NCI-H69 (cell line): ENCODE measurements at places on chromosomes 1 and 21.

GRCh38 chr1:63907051-63907450 lies 133.2 kb downstream of the ROR1 start:
- peak; percentile 27 for DNase-seq

GRCh38 chr1:103788377-103788776 lies 38.7 kb downstream of the AMY1C start:
- peak; percentile 43 for DNase-seq

DNA sequence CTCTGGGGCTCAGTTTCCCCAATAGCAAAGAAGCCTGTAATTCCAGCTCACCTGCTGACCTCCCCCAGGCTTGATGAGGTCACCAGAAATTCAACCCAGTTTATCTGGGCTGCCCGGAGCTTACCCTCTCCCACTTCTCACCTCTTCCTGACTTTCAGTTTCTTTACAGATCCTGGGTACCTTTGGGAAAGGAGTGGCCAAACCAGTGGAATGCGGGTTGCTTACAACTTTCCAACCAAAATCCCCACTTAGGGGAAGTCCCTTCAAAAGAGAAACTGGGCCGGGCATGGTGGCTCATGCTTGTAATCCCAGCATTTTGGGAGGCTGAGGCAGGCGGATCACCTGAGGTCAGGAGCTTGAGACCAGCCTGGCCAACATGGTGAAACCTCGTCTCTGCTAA lies 5.9 kb upstream of the MARCKSL1 start:
- no peak for DNase-seq

DNA sequence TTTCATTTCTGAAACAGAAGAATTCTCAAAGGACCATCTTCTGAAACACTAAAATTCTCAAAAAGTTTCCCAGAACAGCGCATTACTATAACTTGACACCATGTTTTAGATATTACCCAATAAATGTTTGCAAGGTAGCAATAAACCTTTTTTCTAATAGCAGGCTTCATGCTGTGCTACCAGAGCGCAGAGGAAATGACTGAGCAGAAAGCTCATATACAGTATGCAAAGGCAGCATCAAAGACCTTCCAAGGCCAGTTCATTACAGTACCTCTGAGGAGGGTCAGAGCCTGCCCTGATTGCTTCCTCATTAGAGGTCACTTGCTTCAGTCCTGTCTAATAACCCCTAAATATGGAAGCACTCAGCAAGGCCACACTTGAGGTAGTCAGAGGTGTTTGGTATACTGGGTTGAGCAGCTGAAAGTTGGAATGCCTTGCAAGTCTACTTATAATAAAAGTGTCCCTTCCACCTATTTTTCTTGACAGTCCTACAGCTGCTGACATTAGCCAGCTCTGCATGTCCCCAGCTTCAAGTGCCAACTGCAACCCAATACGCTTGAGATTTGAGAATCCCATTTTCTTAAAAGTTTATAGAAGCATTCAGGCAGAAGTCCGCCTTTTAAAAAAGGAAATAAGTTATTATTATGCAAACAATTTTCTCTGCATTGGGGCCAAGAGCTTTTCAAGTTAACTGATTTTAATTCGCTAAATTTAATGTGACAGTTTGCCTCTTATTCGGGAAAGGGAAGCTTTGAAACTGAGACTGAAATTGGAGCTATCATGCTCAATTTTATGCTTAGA lies 207.2 kb downstream of the ZC3H11B start:
- DNase-seq: peak; percentile 56

DNA sequence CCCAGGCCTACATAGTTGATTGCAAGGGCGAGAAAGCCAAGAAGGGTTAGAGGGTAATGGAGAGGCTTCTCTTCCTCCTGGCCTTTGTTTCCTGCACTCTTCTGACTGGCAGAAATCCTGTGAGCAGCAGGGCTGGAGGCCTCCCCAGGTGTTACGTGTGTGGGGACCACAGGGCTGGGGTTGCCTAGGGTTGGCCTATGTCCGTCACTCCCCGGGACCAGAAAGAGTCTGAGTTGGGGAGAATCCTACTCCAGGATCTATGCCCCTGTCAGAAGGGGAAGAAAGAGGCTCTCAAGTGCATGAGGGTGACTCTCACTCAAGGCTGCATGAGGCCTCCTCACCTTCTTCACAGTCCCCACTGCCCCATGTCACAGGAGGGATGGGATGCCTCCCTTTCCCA lies 38.5 kb downstream of the IGFN1 start:
- no peak for DNase-seq

GRCh38 chr1:66231217-66231616 lies 302.7 kb upstream of the SGIP1 start:
- no peak for DNase-seq

- DNase-seq: no peak
Observed at GRCh38 chr21:37184784-37185593, 82.1 kb downstream of the VPS26C start.

GRCh38 chr1:233675893-233676292 lies 62.0 kb downstream of the KCNK1 start:
- peak; percentile 33 for DNase-seq

DNA sequence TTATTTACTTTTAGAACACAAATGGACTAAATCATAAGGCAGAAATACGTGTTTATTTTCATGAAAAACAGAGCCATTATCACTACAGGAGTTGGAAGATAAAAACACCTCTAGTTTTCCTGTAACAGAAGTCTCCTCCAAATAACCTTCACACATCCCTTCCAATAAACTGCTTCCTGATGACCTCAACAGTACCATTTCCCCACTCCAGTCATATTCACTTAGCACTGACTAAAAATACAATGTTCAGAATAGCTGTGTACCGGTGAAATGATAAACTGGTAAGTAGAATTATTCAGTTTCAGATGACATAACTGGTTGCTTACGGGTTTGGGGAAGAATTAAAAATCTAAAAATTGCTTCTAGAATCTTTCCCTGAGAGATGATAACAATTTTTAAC lies 137.9 kb downstream of the DENND1B start:
- DNase-seq: peak; percentile 53

DNA sequence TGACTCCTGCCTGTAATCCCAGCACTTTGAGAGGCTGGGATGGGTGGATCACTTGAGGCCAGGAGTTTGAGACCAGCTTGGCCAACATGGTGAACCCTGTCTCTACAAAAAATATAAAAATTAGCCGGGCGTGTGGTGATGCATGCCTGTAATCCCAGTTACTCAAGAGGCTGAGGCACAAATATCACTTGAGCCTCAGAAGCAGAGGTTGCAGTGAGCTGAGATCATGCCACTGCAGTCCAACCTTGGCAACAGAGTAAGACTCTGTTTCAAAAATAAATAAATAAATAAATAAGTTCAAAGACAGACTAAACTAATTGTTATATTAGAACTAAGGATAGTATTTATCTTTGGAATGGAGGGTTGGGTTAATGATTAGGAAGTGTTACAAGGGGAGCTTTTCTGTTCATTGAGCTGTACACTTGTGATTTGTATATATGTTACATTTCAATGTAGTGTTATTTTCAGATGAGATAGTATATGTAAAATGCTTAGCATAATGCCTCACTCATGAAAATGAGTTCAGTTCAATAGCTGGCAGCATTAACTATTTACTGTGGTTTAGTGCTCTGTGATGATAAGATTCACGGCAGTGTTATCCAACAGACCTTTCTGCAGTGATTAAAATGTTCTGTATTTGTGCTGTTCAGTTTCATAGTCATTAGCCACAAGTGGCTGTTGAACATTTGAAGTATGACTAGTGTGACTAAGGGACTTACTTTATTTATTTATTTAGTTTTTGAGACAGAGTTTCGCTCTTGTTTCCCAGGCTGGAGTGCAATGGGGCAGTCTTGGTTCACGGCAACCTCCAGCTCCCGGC lies 47.7 kb downstream of the OSBPL9 start:
- no peak for DNase-seq

GRCh38 chr1:29454616-29455380 lies 218.5 kb downstream of the PTPRU start:
- DNase-seq: no peak

- no peak for DNase-seq
Observed at GRCh38 chr1:243841507-243841906, 8.5 kb downstream of the AKT3 start.

DNA sequence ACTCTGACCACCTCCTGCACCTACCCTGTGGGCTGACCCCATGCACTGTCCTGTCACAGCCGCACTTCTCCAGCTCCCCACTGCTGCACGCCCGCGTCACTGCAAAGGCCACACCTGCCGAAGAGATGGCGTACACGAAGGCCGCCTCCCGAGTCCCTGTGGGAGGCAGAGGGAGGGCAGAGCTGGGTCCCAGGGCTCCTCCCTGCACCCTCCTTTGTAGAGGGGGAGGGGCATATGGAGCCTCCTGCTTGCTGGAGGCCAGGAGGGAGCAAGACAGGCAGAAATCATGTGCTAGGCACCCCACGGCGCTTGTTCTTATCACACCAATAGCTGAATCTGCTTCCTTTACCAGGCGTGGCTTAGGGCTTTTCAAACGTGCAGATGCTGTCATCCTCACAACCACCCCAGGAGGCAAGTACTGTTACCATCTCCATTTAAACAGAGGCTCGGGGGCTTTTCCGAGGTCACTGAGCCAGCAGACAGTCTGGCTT lies 21.4 kb downstream of the WNT4 start:
- DNase-seq: peak; percentile 98

DNA sequence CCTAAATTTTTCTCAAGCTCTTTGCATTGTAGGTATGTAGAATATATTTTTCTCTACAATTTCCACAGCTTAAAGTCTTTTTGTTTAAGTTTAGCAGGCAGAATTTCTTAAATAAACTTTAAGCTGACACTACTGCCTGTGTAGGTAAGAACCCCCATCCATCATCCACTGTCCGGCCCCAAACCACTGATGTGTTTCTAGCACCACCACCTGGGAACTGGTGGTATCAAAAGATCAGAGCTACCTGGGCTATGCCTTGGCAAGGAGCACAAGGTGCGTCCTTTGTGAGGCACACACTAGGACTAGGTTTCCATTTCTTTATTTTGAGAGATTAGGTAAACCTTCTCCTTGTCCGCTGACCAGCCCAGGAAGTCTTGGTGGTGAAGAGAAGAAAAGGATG lies 10.5 kb upstream of the LELP1 start:
- peak; percentile 50 for DNase-seq

DNA sequence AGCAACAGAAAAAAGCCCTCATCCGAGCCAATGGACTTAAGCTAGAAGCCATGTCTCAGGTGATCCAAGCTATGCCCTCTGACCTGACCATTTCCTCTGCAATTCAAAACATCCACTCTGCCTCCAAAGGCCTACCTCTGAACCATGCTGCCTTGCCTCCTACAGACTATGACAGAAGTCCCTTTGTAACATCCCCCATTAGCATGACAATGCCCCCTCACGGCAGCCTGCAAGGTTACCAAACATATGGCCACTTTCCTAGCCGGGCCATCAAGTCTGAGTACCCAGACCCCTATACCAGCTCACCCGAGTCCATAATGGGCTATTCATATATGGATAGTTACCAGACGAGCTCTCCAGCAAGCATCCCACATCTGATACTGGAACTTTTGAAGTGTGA lies 20.7 kb downstream of the NR5A2 start:
- DNase-seq: no peak

DNA sequence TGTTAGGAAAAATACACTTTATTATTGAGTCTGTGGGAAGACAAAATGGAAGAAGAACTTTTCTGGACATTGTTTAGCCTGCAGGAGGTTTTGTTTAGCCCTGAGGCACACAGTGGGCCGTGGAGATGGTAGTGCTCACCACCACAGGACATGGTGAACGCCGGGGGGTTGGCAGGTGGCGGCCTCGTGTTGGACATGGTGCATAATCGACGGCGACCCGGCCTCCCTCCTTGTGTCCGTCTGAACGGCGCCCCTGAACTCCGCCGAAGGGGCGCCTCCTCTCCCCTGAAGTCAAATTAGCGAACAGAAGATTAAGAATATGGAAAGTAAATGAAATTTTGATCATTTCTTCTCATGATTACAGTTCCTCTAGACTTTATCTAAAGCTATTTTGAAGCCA lies 126.4 kb downstream of the PCBP3 start:
- no peak for DNase-seq

- DNase-seq: no peak
Observed at GRCh38 chr1:245679821-245680780, 525.3 kb downstream of the KIF26B start.

DNA sequence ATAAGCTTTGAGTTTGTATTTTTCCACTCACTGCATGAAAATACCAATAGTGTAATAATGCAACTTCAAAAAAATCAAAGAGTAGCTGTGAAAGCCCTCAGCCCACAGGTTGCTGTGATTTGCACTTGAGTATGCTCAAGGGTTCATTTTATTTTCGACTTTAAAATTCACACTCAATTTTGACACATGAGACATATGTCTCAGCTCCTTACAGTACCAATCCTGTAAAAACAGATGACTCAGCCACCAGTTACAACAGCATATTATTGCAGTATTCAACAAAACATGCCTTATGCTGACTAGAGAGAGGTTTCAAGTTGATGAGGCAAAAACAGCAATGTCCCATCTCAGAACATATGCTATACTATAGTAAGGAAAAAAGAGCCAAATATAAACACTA lies 66.1 kb downstream of the CYYR1 start:
- no peak for DNase-seq

DNA sequence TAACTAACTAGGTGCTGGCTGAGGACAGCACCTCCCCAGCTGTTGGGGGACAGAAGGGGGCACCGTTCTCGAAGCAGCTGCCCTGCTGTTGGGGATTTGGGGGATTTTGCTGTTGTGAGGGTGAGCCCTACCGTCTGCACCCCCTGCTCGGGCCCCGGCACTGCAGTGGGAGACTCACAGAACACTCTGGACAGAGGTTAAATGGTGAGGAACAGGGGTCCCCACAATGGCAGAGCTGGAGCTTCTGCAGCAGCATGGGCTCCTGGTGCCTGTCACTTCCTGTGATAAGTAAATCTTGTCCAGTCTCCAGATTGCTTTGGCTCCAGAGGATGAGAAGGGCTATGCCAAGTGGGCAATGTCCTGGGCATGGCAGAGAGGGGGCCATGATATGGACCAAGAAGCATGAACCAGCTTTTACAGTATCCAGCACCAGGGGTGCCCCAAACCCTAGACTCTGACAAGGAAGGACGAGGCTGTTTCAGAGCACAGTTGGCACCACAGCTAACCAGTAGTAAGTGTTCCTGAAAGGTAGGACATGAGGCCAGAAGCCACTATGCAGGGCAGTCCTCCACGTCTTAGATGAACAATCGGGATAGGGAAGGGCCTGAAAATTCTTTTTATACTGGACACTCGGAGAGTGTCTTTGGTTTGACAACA lies 365.1 kb upstream of the VAMP3 start:
- DNase-seq: no peak

- DNase-seq: no peak
Observed at GRCh38 chr1:31717341-31717740, 13.5 kb upstream of the COL16A1 start.
